ENCODE measurements at places on chromosomes 3 and 15.
A peak's percentile ranks its signal among the peaks of the same experiment; 100 is the strongest.

- no peaks in the 10 kb centered on the region for H3K27me3 ChIP-seq
- H3K36me3 ChIP-seq = no peaks in the 10 kb centered on the region
- no peak overlapping the region for H3K4me3 ChIP-seq
- H3K4me1 ChIP-seq = peaks cover 7% of the 10 kb centered on the region
These were observed 61.0 kb downstream of the RHCG start for GRCh38 chr15:89435362-89435761.

DNA sequence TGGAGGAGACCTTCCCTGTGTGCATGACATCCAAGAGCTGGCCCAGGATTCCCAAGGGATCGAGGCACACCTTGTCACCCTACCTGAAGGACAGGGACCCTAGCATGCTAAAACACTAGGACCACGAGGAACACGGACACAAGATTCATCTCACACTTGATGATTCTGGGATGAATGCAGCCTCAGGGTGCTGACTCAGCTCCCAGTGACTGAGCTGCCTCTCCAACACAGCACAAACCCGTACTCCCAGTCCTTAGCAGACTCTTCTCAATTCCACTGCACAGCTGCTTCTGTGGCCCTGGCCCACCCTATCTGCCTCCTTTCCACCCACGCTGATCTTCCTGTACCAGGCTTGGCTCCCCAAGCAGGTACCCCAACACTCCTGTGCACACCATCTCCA is 9.1 kb upstream of the OXTR start:
- H3K4me3 ChIP-seq = no peak overlapping the region
- no peaks in the 10 kb centered on the region for H3K4me1 ChIP-seq
- no peaks in the 10 kb centered on the region for H3K27me3 ChIP-seq

- no peaks in the 10 kb centered on the region for H3K4me1 ChIP-seq
- no peaks in the 10 kb centered on the region for H3K27me3 ChIP-seq
- no peaks in the 10 kb centered on the region for H3K36me3 ChIP-seq
- H3K27ac ChIP-seq = no peak overlapping the region
- DNase-seq = no peak
- no peak overlapping the region for H3K4me3 ChIP-seq
These were observed 54.8 kb downstream of the DPH6 start for GRCh38 chr15:35491173-35491572.

GRCh38 chr15:29570121-29570947 is 251.9 kb downstream of the TJP1 start:
- peaks cover 20% of the 10 kb centered on the region for H3K4me1 ChIP-seq
- no peak for DNase-seq
- H3K36me3 ChIP-seq = no peaks in the 10 kb centered on the region
- H3K27ac ChIP-seq = no peak overlapping the region

GRCh38 chr3:126858887-126859286 is 124.0 kb upstream of the PLXNA1 start:
- H3K27me3 ChIP-seq = no peaks in the 10 kb centered on the region
- no peaks in the 10 kb centered on the region for H3K36me3 ChIP-seq
- no peaks in the 10 kb centered on the region for H3K4me1 ChIP-seq
- no peak for DNase-seq

GRCh38 chr3:197478746-197479668 is 76.8 kb downstream of the BDH1 start:
- H3K27ac ChIP-seq = no peak overlapping the region
- DNase-seq = no peak
- no peaks in the 10 kb centered on the region for H3K27me3 ChIP-seq
- no peaks in the 10 kb centered on the region for H3K36me3 ChIP-seq
- H3K4me1 ChIP-seq = no peaks in the 10 kb centered on the region

DNA sequence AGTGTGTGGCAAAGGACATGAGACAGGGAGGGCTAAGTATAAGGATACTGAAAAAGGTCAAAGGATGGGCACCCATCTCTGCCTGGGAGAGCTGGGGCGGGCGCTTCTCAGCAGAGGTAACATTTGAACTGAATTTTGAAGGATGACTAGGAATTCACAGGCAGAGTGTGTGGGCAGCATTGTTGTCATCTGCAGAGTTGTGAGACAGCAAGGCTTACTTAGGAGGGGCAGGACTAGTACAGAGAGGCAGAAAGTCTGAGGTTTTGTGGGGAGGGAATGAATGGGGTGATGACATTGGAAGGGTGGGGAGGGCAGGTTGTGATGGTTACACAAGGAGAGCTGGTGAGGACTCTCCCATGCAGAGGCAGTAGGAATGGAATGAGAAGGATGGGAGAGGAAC is 84.1 kb upstream of the PRR23C start:
- no peak overlapping the region for H3K27ac ChIP-seq
- no peaks in the 10 kb centered on the region for H3K4me1 ChIP-seq
- no peak for DNase-seq
- H3K36me3 ChIP-seq = no peaks in the 10 kb centered on the region
- no peak overlapping the region for H3K4me3 ChIP-seq
- H3K27me3 ChIP-seq = no peaks in the 10 kb centered on the region

DNA sequence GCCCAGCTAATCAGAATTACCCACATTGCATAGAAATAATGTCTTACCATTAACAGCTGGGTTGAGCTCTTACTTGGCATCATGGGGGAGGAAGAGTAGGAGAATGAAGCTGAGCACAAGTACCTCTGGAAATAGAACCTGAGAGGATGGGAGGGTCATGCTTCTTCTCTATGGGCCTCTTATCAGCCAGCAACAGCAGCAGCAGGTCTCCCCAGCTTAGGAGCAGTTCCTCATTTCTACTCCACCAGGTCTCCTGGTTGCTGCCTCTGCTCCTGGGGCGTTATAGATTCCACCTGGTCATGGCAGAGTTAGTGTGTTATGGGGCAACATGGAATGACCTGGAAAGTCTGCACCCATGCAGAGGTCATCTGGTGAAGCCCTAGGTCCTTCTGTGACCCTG is 3.4 kb downstream of the FSD2 start:
- no peaks in the 10 kb centered on the region for H3K4me1 ChIP-seq
- no peaks in the 10 kb centered on the region for H3K27me3 ChIP-seq
- no peak overlapping the region for H3K4me3 ChIP-seq
- no peak overlapping the region for H3K27ac ChIP-seq
- H3K36me3 ChIP-seq = no peaks in the 10 kb centered on the region
- no peak for DNase-seq

GRCh38 chr3:150145659-150146058 is 175.0 kb upstream of the PFN2 start:
- no peak overlapping the region for H3K4me3 ChIP-seq
- H3K27me3 ChIP-seq = no peaks in the 10 kb centered on the region
- no peak for DNase-seq
- no peaks in the 10 kb centered on the region for H3K4me1 ChIP-seq
- no peak overlapping the region for H3K27ac ChIP-seq

- no peaks in the 10 kb centered on the region for H3K27me3 ChIP-seq
- H3K27ac ChIP-seq = peak overlapping the region; percentile 64
- DNase-seq = peak; percentile 79
- H3K4me1 ChIP-seq = peaks cover 30% of the 10 kb centered on the region
These were observed 45.9 kb downstream of the XXYLT1 start for GRCh38 chr3:195224980-195225580.

DNA sequence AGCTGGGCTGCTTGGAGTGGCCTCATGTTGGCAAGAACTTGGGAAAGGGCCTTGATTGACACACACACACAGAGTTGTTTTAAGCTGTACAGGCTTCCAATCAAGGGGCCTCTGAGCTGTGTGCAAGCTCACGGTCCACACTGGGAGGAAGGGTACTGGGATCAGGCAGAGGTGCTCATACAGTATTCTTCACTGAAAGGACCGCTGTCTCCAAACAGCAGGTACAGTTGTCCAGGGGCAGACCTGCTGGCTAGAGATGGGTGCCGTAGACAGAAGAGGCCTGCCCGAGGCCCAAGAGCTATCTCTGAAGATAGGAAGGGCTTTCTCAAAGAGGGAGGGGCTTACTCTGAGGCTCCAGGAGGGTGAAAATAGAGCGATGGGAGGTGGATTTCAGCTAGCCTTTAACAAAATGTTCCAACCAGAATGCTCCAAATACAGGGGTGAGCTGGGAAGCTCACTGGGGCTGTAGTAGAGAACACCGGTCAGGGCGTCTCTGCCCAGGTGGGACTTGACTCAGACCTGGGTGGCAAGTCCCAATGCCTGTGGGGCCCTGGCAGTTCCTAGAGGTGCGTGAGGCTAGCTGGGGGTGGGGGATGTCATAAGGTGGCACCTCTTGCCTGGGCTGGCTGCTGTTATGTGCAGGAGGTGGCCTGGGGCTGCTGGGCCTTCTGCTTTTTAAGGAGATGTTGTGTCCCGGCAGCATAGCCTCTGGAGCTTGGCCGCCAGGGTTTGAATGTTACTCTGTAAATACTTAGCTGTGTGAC is 42.7 kb downstream of the RASGRF1 start:
- H3K36me3 ChIP-seq = no peaks in the 10 kb centered on the region
- no peak overlapping the region for H3K27ac ChIP-seq

DNA sequence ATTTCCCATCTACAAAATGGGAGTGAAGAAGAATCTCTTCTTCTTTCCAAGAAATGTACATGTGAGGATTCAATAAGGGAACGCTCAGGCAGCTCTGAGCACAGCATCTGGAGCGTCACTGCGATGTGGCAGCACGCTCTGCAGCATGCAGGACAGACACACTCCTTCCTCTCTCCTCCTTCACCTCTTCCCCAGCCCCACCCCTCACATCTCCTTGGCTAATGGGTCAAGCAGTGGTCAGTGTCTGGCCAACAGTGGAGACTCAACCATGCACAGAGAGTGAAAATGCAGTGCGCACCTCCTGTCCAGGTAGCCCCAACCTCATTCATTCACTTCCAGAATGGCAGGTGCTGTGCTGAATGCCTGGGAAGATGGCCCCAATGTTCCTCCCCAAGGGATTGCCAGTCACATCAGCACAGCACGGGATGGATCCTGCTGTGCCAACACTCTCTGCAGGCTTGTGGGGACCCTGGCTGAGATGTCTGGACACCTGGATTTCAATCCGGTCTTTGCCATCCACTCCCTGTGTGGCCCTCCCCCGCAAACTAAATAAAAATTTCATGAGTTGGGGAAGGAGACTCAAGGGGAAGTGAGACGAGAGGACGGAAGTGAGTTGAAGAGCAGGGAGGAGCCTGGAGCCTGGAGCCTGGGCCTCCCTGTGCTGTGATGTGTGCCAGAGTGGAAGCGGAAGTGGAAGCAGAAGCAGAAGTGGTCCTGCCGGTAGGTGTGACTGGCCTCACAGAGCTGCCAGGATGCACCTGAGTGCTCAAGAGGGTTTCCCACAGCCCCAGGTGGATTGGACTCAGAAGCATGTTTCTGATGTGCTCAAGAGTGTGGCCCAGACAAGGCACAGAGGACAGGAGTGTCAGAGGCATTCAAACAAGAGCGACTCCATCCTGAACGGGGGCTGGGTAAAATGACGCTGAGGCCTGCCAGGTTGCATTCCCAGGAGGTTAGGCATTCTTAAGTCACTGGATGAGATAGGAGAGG is 163.9 kb downstream of the SMAD6 start:
- H3K27me3 ChIP-seq = no peaks in the 10 kb centered on the region
- peak; percentile 62 for DNase-seq
- H3K36me3 ChIP-seq = no peaks in the 10 kb centered on the region
- H3K4me3 ChIP-seq = no peak overlapping the region
- no peak overlapping the region for H3K27ac ChIP-seq

DNA sequence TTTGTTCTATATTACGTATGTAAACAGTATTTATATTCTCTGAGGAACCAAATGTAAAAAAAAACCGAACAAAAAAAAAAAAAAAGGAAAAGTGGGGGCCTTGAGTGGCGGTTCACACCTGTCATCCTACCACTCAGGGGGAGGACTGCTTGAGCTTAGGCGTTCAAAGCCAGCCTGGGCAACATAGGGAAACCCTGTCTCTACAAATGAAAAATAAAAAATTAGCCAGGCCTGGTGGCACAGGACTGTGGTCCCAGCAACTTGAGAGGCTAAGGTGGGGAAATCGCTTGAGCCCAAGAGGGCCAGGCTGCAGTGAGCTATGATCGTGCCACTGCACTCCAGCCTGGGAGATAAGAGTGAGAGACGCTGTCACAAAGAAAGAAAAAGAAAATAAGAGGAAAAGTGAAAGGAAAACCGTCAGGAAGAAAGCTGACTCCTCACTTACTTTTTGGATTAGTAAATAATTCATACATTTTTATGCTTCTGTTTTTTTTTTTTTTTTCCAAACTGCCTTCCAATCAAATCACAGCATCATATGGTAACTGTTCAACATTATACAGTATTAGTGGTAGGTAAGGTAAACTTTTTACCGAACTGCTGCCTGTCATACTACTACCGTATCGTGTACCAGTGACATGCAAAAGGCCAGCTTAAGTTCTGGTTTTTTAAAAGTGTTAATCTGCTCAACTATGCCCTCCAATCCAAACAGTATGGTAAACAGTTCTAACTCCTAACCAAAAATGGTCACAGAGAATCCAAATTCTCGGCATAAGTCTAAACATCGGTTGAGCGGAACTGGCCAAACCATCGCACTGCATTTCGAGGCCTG is 1.2 kb downstream of the PHC3 start:
- H3K27ac ChIP-seq = peak overlapping the region; percentile 99
- H3K4me3 ChIP-seq = peak overlapping the region; percentile 86
- no peak for DNase-seq
- no peaks in the 10 kb centered on the region for H3K27me3 ChIP-seq
- H3K4me1 ChIP-seq = peaks cover 28% of the 10 kb centered on the region
- peaks cover 25% of the 10 kb centered on the region for H3K36me3 ChIP-seq

- H3K4me3 ChIP-seq = no peak overlapping the region
- H3K27ac ChIP-seq = no peak overlapping the region
- H3K36me3 ChIP-seq = no peaks in the 10 kb centered on the region
- H3K27me3 ChIP-seq = no peaks in the 10 kb centered on the region
These were observed 6.7 kb downstream of the NANOGP8 start for GRCh38 chr15:35078221-35078915.

GRCh38 chr15:23446215-23447106 is 582 bp downstream of the GOLGA6L2 start:
- H3K27me3 ChIP-seq = no peaks in the 10 kb centered on the region
- H3K4me3 ChIP-seq = no peak overlapping the region
- H3K36me3 ChIP-seq = no peaks in the 10 kb centered on the region
- no peaks in the 10 kb centered on the region for H3K4me1 ChIP-seq
- no peak overlapping the region for H3K27ac ChIP-seq
- no peak for DNase-seq

DNA sequence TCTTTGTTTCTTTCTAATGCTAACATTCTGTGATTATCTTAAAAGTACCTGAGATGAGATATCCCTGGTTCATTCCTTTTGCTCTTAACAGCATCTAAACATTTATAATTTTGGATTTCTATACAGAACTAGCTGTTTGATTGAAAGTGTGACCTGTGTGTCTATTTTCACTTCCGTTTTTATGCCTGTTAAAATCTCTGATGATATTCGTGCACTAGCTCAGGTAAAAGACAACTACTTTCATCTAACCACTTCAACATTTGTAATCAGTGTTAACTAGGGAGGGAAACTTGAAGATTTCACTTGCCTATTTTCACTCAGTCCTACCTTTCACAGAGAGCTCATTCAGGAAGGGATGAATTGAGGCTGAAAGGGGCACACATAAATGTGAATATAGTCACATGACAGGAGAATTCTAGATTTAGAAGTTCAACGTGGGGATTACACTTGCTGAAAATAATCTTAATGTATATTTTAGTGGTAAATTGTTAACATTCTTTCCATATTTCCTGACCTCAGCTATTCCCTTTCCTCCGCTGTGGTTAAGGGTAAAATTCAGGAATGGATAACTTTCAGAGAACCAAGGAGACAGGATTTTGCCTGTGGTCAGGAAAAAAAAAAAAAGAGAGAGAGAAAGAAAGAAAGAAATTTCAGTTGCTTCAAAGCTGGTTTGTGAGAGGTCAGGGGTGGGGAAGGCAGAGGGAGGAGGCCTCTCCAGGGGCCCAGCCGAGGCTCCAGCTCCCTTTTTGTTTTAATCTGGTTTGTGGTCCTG is 159.8 kb upstream of the TSC22D2 start:
- H3K27me3 ChIP-seq = no peaks in the 10 kb centered on the region
- H3K27ac ChIP-seq = peak overlapping the region; percentile 42
- H3K4me3 ChIP-seq = no peak overlapping the region

GRCh38 chr3:35262406-35262805 is 376.9 kb upstream of the ARPP21 start:
- no peak overlapping the region for H3K4me3 ChIP-seq
- DNase-seq = no peak
- no peak overlapping the region for H3K27ac ChIP-seq
- H3K36me3 ChIP-seq = no peaks in the 10 kb centered on the region
- H3K4me1 ChIP-seq = no peaks in the 10 kb centered on the region
- no peaks in the 10 kb centered on the region for H3K27me3 ChIP-seq
